NCI-H1105 (cell line): ENCODE measurements at places on chromosomes 16 and 17.
A peak's percentile ranks its signal among the peaks of the same experiment; 100 is the strongest.

GRCh38 chr17:76314392-76315227, 6.5 kb upstream of the QRICH2 start:
- DNase-seq = no peak

- no peak for DNase-seq
Measured at GRCh38 chr17:78828470-78829185, 12.0 kb downstream of the USP36 start.

- no peak for DNase-seq
Measured at GRCh38 chr16:64148356-64148755, 973.5 kb downstream of the CDH11 start.

GRCh38 chr16:63577891-63578290, 1541.7 kb upstream of the CDH8 start:
- no peak for DNase-seq

DNA sequence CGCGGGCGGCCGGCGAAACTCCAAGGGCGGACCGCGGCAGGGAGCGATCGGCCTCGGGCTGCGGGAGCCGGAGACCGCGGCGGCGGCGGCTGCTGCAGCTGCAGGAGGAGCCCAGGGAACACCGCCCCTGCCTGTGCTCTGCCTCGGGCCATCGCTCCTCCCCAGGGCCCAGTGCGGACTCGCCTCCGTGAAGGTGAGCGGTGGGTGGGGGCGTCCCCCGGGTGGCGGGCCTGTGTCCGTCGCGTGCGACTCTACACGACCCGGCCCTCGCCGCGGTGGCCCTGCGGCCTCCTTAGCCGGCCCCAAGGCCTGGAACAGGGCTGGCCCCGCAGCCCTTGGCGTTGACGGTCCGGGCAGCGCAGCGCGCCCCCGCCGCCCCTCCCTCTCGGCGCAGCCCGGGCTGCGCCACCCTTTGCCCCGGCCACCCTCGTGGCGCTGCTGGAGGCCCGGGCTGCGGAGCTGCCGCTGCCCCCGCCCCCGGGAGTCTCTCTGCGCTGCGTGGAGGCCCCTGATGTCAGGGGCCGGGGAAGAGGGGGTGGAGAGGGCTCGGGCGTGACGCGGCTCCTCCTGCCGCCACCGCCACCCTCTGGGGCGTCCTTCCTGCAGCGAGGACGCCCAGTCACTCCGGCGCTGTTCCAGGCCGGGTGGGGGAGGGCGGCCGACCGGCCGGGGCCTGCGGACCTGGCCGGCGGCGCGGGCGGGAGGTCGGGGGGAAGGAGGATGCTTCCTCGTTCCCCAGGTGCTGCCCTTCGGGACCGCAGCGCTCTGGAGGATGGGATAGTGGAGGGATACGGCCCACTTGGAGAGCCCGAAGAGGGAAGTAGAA, 485 bp downstream of the DYNLL2 start:
- no peak for DNase-seq

DNA sequence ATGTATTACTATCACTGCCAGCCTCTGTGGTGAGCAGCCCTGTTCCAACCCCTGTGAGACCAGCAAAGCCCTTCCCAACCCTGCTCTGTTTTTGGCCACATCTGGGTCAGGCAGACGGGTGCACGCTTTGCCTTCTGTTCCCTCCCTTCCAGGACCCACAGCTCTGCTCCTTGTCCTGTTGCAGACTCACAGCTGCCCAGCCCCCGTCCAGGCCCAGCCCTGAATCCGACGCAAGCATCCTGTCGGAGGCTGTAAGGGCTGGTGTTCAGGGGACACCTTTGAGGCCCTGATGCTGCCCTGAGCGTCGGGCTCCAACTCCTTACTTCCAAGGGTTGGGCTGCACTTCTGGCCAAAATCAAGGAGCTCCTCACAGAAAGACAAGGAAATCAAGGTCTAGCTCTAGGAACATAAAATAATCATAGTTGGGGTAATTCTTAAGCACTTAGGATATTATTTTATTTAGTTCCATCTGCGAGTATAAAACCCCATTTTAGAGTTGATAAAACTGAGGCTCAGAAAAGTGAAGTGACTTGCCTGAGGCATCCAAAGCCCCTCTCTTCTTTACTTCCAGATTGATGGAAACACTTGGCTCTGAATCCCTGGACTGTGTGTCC, 14.3 kb upstream of the SRCIN1 start:
- DNase-seq = no peak

GRCh38 chr17:1120596-1121441, 59.0 kb downstream of the ABR start:
- no peak for DNase-seq

- DNase-seq = peak; percentile 68
Measured at GRCh38 chr17:44345454-44346026, 438 bp downstream of the GRN start.

- DNase-seq = no peak
Measured at GRCh38 chr17:43599835-43600234, 53.7 kb upstream of the ETV4 start.

GRCh38 chr17:5378566-5379207, 40.8 kb downstream of the NUP88 start:
- DNase-seq = no peak

- DNase-seq = no peak
Measured at GRCh38 chr16:80541306-80541694, 507 bp downstream of the DYNLRB2 start.

DNA sequence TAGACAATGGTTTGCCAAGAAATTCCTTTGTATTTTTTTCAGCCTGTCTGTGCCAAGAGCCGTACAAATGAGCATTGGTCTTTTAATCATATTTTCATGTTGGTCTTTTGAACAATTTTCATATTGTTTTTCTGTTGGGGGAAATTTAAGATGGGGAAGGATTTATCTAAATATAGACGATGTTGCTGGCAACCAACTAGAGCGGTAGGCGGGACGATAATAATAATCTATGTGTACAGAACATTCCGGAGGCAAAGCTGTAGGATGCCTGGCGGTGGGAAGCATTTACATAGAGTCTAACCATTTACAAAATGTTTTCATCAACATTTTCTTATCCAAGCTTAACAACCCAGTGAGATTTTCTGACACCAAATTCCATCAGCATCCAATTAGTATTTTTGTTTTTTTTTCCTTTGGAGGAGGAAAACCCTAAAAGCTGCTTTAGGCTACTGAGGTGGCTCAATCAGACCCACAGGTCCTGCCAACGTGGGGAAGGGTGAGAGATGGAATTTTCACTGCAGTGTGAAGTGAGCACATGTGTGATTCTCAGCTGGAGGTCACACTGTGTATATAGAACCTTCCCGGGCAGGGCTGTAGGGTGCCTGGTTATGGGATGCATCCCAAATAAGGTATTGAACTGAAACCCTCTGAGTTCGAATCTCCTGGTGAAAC, 11.7 kb upstream of the SEC14L1 start:
- no peak for DNase-seq

- DNase-seq = no peak
Measured at GRCh38 chr17:36527621-36528250, 6.9 kb downstream of the MYO19 start.

GRCh38 chr17:36131421-36131820, 27.8 kb downstream of the CCL4 start:
- DNase-seq = no peak

DNA sequence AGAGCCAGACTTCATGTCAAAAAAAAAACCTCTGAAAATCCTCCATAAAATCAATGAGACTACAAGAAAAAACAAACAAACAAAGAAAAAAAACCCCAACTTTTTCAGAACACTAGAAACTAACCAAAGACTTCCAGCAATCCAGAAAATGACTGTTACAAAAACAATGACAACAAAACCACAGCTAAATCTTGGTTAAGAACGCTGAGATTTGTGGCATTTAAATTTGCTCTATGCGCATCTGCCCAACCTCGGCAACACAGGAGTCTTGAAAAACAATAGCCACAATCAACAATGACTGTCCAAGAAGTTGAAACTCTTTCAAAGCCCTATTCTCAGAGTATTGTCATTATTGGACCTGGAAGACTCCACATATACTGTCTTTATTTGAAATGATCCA, 402.4 kb downstream of the ZFHX3 start:
- DNase-seq = no peak

DNA sequence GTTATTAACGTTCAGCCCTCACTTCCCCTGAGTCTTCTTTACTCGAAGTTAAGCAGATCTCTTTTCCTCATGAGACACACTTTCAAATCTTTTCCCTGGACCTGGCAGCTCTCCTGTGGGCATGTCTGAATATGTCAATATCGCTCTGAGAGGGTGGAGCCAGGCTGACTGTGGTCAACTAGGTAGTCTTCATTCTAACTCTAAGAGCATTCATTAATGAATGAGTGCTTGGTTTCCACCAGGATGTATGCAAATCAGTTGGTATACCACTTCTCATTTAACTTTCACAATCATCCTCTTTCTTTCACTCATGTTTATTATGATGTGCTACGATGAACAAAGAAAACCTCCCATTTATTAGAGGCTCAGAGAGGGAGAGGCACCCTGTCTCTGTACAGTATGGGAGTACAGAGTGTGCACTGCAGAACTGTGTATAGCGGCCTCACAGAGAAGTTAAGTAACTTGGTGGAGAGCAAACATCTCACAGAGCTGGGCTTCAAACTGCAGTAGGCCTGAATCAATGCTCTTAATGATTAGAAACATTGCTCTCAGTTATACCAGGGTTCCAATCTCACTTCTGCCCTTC, 39.9 kb downstream of the OTOA start:
- DNase-seq = no peak

- DNase-seq = no peak
Measured at GRCh38 chr16:29290631-29291247, 115.8 kb downstream of the NPIPB11 start.

- no peak for DNase-seq
Measured at GRCh38 chr17:5437721-5438317, 1.1 kb downstream of the C1QBP start.

- DNase-seq = no peak
Measured at GRCh38 chr17:5468075-5468473, 708 bp downstream of the DHX33 start.

DNA sequence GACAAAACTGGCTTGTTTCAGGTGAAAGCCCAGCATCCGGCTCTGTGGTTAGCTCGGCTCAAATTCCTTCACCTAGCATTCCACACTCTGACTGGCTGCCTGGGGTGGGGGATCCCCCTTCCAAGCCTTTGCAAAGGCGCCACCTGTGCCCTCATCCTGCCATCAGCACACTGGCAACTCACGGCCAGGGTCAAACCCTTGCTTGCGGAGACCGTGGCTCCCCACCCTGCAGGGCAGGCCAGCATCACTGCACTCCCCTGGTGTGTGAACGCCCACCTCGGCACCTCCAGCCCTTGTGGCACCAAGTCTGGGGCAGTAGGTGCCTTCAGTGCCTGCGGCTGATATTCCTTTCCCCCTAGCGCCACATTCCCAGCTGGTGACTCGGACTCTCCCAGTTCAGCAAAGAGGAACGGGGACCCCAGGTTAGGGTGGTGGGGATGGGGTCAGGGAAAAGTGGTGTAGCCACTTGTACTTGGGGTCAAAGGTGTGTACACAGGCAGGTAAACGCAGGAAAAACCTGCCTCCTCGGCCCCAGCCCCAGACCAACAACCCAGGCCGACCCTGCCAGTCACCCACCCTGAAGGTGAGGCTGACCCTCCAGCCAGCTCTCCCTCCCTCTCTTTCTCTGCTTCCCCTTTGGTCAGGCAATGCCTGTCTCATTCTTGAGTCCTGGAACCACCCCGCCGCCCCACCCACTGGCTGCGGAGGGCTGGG, 1.1 kb downstream of the FLII start:
- no peak for DNase-seq

GRCh38 chr17:60573236-60574051, 26.5 kb upstream of the PPM1D start:
- no peak for DNase-seq

- no peak for DNase-seq
Measured at GRCh38 chr16:2768403-2769089, 8.5 kb downstream of the ELOB start.

- no peak for DNase-seq
Measured at GRCh38 chr16:1347286-1347855, 4.3 kb downstream of the TSR3 start.

- no peak for DNase-seq
Measured at GRCh38 chr16:58201163-58201562, 3.3 kb upstream of the CSNK2A2 start.

- no peak for DNase-seq
Measured at GRCh38 chr16:8585041-8585440, 5.3 kb downstream of the TMEM114 start.

DNA sequence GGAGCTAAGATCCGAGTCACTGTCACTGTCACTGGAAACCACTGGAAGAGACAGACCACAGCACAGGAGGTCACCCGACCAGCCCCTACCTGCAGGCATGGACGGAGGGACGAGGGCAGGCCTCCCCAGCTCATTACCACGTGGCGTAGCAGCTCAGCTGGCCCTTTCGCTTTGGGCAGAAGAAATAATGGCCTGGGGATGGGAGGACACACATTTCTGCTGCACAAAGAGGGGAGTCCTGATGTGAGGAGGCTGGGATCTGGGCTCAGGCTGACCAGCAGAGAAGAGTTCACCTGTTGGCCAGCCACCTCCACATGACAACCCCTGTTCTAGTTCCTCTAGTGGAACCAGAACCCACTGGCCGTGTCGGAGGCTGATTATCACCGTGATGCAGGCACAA, 38.2 kb upstream of the DOC2B start:
- DNase-seq = no peak

- DNase-seq = no peak
Measured at GRCh38 chr16:65222049-65222448, 100.2 kb upstream of the CDH11 start.

- DNase-seq = no peak
Measured at GRCh38 chr16:84699147-84699711, 571 bp upstream of the USP10 start.

GRCh38 chr16:1532081-1532760, 1.2 kb upstream of the TMEM204 start:
- no peak for DNase-seq

GRCh38 chr17:48998587-48999440, 1.6 kb downstream of the IGF2BP1 start:
- no peak for DNase-seq

- no peak for DNase-seq
Measured at GRCh38 chr16:11601911-11602310, 15.2 kb upstream of the LITAF start.

GRCh38 chr16:80619824-80620223, 79.0 kb downstream of the DYNLRB2 start:
- no peak for DNase-seq

GRCh38 chr17:40019140-40019991, 4.1 kb downstream of the CSF3 start:
- DNase-seq = no peak

GRCh38 chr16:2963723-2964474, at the start of gene KREMEN2:
KREMEN2 (plus strand) TSS chr16:2964275; CDS start chr16:2964521, 246 bp downstream.
- peak; percentile 51 for DNase-seq

DNA sequence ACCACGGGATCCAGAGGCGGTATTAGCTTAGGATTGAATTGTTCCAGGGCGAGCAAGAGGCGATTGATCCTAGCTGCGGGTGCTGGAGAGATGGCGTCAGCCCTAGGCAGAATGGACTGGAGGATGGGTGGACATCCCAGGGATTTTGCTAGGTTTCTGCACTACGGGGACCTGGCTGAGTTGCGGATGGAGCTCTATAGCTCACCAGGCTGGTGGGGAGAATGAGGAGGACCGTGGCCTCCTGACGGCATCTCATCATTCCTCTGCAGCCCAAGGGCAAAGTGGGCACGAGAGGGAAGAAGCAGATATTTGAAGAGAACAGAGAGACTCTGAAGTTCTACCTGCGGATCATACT, 614 bp downstream of the TMEM208 start:
- no peak for DNase-seq
